Posterior cingulate gyrus (tissue), 11 donors: ENCODE measurements at places on chromosomes 3 and 15.
A peak's percentile ranks its signal among the peaks of the same experiment; 100 is the strongest.

DNA sequence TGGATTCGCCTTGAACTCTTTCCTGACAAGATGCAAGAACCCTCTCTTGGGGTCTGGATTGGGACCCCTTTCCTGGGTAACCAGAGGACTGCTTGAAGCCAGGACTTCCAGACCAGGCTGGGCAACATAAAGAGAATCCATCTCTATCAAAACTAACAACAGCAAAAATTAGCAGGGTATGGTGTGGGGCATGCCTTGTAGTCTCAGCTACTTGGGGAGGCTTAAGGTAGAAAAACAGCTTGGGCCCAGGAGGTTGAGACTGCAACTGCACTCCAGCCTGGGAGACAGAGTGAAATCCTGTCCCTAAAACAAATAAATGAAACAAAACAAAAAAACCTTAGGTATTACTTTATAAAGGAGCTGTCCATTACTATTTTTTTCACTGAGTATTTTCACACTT is 93.1 kb upstream of the PLXND1 start:
- no peak for DNase-seq

DNA sequence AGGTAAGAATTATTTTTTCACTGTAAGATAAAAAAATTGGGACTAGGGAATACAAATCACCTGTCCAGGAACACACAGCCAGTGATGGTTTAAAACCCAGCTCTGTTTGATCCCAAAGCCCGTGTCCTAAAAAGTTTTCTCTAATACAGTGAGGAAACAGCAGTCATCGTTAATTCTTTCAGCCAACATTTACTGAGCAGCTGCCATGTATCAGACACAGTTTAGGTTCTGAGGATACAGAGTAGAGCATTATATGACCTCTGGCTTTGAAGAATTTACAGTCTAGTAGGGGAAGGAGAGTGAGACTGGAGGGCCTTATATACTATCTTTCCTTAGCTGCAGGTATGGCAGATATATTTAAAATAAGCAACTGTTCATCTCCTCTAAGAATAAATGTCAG is 82.7 kb downstream of the KCNMB2 start:
- no peak for DNase-seq

DNA sequence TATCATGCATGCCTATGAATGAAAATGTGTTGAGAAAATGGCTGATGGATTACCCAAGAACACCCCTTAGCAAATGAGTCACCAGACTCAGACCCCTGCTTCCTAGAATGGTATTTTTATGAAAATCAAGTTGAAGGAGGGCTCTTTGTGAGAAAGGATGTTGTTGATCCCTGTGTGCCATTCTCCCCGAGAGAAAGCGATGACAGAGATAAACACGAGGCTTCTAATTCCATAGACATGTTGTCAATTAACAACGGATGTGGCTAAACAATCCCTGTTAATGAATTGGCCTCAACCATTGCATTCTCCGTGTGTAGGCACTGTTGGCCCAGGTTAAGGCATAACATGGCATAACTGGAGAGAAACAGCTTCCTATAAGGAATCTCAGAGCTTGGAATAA is 5.8 kb upstream of the OXTR start:
- no peak for DNase-seq

DNA sequence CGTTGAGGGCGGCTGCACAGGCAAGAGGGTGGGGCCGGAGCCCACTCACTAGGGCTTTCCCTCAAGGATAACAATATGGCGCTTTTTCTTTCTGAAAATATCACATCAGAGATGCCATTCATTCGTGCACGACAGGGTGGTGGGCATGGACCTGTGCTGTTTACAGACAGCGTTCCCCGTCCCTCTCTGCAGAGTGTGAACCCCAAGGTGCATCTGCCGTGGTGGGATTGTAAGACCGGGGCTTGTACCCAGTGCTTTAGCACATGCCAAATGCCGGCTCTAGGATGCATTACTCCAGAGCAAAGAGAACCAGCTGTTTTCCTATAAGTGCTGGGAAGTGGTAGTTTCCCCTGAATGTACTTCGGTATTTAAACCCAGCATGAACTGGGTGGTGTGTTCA is 37.0 kb downstream of the CHDH start:
- peak; percentile 51 for DNase-seq

DNA sequence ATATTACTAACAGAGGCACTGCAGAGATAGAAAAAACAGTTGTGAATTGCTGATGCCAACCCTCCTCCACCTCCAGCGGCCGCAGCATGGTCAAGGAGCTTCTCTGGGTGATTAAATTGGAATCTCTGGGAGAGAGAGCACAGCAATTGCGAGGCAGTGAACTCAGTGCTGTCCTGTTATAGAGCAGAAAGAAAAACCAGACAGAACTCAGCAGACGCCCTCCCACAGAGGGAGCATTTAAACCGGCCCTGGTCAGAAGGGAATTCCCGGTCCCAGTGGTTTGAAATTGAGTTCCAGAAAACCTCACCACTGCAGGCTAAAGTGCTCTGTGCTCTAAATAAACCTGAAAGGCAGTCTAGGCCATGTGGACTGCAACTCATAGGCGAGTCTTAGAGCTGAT is 175.4 kb downstream of the SQOR start:
- no peak for DNase-seq

- no peak for DNase-seq
These were observed 156.6 kb downstream of the MCTP2 start for GRCh38 chr15:94387849-94388441.

DNA sequence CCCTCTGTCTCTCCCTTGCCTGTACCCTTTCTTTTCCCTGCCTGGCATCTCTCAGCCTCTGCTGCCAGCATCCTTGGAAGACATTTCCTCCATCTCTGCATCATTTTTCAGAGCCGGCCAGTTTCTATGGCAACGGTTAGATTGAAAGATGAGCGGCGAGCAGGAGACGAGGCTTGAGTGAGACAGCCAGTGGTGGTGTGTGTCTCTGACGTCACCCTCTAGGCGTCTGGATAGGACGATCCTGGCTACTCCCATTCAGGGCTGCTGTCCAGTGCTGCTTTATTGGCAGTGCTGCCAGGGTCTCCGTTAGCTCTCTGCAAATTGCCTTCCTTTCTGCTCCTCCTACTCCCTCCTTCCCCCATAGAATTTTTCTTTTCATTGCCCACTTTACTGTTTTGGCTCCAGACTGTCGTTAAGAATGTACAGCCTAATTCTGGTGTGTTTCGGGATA is 57.9 kb downstream of the TRAK1 start:
- peak; percentile 97 for DNase-seq

GRCh38 chr15:70084461-70084860 is 13.3 kb downstream of the TLE3 start:
- no peak for DNase-seq

DNA sequence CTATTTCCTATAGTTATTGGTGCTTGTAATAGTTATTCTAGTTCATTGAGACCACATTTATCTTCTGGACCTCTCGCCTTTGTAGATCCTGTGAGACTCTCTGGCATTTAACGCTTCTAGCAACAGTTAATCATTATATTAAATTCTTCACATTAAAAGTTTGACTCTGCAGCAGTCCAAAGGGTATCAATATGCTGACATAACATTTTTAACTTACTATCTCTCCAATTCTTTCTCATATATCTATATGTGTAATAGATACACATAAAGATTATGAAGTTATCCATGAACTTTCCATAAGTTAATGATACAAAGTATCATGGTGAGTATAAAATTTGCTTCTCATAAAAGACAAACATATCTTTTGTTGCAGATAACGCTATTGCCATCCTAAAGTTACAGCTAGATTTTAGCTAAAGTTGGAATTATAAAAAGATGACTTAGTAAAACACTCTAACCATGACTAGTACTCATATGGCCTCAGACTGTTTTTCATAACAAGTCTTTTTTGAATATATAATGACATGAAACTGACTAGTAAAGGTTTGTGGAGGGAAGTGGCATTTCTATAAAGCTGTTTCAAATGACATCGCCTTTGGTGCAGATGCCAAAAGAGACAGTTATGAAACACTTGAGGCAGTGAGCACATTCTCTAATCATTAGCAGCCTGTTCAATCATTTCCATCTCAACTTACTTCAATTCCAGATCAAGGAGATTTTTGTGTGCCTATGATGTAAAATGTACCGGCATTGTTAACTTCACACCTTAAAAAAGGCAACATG is 379.3 kb upstream of the CBLB start:
- DNase-seq = no peak

- no peak for DNase-seq
These were observed 17.6 kb downstream of the TKT start for GRCh38 chr3:53238051-53238850.

DNA sequence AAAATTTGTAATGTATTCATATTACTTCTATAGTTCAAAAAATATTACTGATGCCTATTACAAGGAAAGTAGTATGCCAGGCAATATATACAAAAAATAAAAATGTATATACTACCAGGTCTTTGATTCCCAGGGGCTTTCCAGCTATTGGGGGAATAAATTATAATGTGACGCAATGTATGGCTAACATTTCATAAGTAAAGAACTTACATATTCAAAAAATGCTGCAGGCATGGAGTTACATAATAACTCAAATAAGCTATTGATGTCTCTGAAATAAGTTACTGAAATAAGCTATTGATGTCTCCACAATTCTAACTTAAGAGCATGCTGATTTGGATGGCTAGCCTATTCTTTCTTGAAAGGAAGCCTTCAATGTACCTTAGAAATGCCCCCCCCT is 30.2 kb downstream of the MCCC1 start:
- DNase-seq = no peak

DNA sequence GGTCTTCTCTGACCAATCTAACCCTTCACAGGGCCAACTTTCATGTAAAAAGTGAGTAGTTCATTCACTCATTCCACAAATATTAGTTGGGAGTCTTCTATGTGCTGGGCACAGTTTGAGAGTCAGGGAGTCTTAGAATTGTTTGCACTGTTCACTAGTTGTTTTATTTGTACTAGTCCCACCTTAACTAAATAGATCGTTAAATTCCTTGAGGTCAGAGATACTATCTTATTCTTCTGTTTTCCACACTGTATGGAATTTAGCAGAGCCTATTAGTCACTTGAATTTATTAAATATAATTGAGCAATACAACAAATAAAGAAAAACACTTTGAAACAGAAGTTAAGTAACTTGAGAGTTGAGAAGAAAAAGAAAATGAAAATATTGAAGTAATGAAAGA is 40.8 kb upstream of the SPTSSB start:
- DNase-seq = no peak

DNA sequence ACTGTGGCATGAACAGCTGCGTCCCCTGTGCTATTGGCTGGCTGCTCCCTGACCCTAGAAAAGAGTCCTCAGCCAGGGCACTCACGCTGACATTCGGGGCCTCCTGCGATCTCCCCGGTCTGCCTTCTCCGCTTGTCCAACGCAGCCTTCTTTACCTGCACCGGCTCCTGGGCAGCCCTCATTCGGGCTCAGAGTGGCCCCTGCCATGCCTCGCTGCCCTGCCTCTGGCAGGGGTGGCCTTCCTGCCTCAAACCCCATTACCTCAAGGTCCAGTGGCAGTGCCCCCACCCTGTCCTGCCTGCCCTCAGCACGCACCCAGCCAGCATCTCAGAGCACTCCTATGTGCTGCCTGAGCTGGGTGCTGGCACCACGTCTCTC is 86.5 kb downstream of the TBC1D2B start:
- DNase-seq = no peak

GRCh38 chr15:26037369-26037768 is 174.2 kb upstream of the ATP10A start:
- DNase-seq = no peak

DNA sequence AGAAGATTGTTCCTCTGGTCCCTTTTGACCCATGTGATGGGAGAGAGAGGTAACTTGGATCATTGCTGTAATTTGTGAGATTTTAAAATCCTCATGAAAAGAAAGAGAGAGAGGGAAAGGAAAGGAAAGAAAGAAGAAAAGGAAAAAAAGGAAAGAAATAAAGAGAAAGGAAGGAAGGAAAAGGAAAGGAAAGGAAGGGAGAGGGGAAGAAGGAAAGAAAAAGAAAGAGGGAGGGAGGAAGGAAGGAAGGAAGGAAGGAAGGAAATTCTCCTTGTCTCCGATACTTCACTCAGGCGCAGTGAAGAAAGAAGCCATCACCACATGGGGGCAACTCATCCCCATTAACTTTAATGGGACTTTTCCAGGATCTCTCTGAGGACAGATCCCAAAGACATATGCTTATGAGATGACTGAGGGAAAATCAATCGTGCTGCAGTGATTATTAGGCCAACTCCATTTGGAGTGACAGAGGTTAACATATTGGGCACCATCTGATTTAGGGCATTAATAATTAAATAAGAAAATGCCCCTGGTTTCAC is 123.0 kb downstream of the MEGF11 start:
- DNase-seq = no peak

- DNase-seq = no peak
These were observed 87.3 kb upstream of the OXTR start for GRCh38 chr3:8856721-8857120.

- no peak for DNase-seq
These were observed 86.2 kb upstream of the COL6A5 start for GRCh38 chr3:130259166-130259874.

DNA sequence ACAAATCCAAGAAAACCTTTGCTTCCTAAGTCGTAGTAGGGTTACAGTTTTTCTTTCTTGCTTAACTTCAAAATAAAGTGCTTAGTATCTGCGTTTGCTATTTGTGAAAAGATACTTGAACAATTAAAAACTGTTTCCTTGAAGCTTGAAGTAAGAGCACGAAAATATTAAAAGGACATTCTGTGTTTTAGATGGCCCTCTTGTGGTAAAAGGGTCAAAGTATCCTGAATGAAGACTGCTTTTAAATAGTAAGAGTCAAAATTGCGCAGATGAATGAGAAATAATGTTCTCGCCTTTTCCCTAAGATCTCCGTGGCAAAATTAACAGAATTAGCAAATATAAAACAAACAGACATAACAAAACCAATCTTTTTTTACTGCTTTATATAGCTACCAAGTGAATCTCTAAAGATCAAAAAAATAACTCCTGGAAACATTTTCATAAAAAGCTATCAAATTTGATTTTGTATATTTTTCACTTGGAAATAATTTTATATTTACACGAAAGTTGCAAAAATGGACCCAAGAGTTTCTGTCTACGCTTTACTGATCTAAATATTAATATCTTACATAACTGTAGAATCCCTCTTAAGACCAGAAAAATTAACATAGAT is 175.4 kb downstream of the MBNL1 start:
- no peak for DNase-seq
